ENCODE measurements at places on chromosomes 2 and 18. TPM values are rescaled to one million over a fixed set of nuclear protein-coding genes. Genes with fewer than 3 reads are reported as not detected.

Gene ABCG8
- polyA plus RNA-seq, result not detected

Gene PROKR1
- not detected for polyA plus RNA-seq

Gene PPP1R1C
- 0.34 TPM for polyA plus RNA-seq

Gene UPP2
- polyA plus RNA-seq, result not detected

Gene CHRND
- not detected for polyA plus RNA-seq

Gene CRYBA2
- not detected for polyA plus RNA-seq

Gene MYO7B
- 0.55 TPM for polyA plus RNA-seq

Gene FTCDNL1
- polyA plus RNA-seq, result not detected

DNA sequence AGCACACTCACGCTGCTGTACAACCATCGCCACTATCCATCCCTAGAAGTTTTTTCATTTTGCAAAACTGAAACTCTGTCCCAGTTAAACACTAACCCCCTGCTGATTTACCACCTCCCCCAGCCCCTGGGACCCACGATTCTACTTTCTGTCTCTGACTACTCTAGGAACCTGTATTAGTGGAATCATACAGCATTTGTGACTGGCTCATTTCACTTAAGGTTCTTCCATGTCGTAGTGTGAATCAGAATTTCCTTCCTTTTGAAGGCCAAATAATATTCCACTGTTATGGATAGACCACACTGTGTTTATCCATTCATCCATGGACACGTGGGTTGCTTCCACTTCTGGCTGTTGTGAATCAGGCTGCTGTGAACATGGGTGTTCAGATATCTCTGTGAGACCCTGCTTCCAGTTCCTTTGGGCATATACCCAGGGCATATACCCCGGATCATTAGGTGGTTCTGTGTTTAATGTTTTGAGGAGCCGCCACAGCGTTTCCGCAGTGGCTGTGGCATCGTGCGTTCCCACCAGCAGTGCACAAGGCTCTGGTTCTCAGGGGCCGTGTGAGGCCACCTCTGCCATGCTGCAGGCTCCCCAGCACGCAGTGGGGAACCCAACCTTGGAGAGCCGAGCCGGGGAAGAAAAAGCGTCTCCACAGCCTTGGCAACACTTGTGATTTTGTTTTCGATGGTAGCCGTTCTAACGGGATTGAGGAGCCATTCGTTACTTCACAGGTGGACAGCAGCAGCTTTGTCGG lies 10.1 kb downstream of the RAMP1 start:
- no peak for DNase-seq

DNA sequence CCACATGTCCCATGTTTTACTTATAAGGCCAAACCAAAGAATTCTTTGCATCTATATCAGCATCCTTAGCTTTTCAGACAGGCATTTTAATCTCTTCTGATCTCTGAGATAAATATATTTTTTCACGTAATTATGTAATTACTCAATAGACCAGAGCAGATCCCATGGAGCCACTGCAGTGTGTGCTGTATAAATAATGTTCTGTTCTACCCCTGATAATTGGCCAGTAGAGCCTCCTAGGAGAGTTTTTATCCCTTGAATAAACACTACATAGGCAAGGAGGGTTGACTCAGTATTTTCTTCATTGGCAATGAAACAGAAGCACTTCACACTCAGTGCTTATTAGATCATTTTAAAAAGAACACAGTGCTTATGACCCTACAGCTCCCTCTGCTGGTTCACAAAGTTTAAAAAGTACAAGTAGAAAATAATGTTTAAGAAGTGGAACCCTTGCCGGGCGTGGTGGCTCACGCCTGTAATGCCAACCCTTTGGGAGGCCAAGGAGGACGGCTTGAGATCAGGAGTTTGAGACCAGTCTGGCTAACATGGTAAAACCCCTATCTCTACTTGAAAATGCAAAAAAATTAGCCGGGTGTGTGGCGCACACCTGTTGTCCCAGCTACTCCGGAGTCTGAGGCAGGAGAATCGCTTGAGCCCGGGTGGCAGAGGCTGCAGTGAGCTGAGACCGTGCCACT lies 91.9 kb downstream of the PPP1R1C start:
- peak; percentile 95 for DNase-seq

DNA sequence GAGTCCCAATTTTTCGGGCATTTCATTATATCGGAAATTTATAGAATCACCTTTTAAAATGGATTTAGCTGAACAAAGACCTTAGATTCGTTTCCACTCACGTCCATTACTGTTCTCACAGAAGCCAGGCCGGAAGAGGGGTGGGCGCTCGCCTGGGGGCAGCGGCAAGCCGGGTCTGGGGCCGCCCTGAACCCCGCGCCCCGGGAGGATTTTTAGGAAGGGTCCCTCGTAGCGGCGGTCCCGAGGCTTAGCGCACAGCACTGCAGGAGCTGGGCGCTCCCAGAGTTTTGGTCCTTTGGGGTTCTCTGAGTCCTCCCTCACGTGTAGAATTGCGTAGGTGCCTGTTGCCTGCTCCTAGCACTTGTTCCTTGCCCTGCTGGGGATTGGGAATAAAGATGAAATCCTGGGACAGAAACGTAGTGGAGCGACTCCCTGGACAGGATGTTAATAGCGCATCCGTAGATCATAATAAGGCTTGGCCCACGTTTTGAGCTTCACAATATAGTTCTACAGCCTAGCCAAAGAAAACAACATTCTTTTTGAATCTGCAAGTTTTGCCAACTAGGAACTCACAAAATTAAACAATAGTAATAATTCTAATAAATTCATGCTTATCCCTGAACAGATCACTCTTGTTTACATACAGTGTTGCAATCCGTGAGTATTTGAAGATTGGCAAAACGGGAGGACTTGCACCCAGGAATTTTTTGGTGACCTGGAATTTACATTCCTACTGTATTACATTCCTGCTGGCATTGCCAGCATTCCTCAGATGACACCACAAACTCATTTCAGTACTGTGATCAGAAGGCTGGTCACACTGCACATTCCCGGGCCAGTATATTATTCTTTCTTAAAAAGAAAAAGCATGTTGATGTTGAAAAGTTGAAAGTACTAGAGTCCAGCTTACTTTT lies 875 bp downstream of the C18orf63 start:
- DNase-seq, result peak; percentile 84

GRCh38 chr2:190867212-190867611 lies 13.4 kb upstream of the GLS start:
- DNase-seq, result peak; percentile 87

GRCh38 chr2:224781400-224781799 lies 65.2 kb upstream of the CCDC195 start:
- DNase-seq, result peak; percentile 4

DNA sequence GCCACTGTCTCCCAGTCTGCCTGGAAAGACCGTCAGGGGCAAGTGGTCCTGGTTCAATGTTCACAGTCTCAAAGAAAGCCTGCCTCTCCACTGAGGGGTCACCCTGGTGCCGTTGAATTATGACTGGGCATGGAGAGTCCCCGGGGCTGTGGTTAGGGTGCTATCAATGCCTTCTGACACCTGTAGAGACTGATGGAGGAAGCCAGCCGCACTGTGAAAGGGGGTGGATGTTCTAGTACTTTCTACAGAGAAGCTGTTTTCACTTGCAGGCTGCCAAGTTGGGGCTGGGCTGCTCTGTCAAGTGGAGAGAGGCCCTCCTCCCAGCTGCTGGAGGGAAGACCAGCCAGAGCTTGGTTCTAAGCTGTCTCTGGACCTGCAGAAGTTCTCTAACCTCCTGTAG lies 80.5 kb downstream of the BCL2L11 start:
- DNase-seq, result no peak

DNA sequence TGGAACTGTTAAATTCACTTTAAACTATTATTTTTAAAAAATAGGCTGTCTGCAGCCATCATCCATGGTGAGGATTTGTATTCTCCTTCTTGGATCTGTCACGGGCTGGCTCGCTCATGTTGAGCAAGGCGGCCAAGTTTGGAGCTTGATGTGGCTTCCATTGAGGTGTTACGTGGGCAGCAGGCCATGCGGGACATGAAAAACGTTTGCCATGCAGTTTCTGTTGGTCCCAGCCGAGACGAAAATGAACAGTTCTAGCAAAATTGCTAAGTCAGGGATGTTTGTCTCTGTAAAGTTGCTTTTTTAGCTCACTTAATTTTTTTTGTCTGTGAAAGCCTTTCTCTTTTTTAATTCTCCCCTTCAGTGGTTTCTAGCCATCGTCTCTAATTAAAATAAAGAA lies 70.2 kb upstream of the MGAT5 start:
- no peak for DNase-seq

DNA sequence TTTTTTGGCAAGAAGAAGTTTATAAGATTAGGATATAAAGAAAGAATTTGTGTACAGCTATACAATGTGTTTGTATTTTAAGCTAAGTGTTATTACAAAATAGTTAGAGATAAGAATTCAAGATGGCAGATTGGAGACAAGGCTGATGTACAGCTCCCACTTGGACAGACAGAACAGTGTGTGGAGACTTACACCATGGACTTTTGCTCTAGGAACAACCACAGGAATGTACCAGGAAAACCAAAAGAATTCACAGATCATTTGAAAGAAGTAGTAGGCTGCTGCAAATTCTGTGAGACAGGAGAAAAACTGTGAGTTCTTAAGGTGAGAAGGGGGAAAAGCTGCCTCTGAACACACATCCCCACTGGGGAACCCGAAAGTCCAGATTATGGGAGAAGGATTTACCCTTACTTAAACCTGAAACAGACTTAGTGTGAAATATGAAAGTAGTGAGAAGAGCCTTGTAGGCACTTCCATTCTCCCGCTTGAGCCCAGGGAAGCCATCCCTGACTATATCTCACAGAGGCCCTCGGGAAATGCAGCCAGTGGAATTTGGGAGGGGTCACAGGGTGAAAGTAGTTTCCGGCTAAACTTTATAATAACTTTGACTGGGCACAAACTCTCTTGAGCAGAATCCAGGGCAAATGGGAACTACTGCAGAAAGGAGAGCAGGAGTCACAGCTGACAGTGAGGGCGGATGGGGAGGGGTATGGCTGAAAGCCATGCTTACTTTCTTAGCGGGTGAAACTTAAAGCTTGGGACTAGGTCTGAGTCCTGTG lies 11.6 kb upstream of the RPRD1A start:
- DNase-seq, result peak; percentile 71

GRCh38 chr2:10168221-10168620 lies 45.7 kb downstream of the RRM2 start:
- no peak for DNase-seq

DNA sequence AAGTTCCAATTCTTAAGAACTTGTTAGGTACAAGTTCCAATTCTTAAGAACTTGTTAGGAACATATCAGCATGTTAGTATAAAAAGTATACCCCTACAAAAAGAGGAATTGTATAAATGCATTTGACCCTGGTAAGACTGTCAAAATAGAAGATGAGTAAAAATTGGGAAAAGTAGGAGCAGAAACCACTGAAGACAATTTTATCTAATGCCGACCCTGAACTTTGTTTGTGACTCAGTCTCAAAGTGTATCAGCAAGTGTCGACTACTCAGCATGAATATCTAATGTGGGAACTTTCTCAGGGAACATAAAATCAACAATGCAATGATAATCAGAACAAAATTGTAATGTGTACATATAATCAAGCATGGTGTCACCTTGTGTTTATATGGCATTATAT lies 583 bp upstream of the CD226 start:
- DNase-seq, result no peak

GRCh38 chr2:162838136-162838497 lies 450 bp downstream of the KCNH7 start:
- DNase-seq, result no peak

GRCh38 chr18:78140294-78140693 lies 839.3 kb upstream of the SALL3 start:
- DNase-seq, result no peak

GRCh38 chr2:104852090-104852666 lies 1.7 kb upstream of the POU3F3 start:
- DNase-seq, result no peak

GRCh38 chr2:46632349-46632748 lies 153.0 kb downstream of the TMEM247 start:
- DNase-seq, result peak; percentile 77

- DNase-seq, result no peak
These were observed 54.8 kb upstream of the FRZB start for GRCh38 chr2:182921234-182921633.

GRCh38 chr2:96147593-96148201 lies 2.5 kb upstream of the DUSP2 start:
- DNase-seq, result no peak

DNA sequence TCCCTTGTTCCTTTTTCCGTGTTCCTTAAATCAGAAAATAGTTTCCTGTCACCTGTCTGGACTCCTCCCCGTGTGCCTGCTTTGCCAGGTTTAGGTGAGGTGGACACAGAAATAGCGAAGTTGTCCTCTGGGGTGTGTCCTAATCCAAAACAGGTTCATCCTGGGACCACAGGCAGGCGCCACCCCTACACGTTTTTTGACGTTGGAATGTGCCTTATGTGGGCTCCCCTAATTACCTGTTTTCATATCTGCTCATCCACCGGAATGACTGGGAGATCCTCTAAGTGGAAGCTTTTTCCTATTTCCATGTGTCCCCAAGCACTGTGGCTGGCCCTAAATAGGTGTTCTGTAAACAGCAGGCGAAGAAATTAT lies 49.0 kb upstream of the PAIP2B start:
- DNase-seq, result no peak

- peak; percentile 66 for DNase-seq
These were observed 180.1 kb downstream of the CDH2 start for GRCh38 chr18:27996801-27997272.

DNA sequence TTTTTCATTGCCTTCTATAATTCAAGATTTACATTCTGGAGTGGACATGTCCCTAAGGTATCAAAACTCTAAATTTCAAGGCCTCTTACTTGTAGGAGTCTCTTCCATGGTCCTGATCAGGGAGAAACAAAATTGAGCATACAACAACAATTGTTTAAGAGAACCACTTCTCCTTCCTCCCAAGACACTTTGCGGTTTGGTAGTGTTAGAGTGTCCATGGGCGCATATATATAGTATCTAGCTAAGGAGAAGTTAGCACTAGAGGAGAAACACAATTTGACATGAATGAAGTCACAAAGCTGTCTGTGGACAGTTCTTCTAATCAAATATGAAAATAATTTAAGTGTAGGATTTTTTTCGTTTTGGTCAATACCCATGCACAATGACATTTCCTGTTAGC lies 349.1 kb upstream of the MAP2 start:
- no peak for DNase-seq

DNA sequence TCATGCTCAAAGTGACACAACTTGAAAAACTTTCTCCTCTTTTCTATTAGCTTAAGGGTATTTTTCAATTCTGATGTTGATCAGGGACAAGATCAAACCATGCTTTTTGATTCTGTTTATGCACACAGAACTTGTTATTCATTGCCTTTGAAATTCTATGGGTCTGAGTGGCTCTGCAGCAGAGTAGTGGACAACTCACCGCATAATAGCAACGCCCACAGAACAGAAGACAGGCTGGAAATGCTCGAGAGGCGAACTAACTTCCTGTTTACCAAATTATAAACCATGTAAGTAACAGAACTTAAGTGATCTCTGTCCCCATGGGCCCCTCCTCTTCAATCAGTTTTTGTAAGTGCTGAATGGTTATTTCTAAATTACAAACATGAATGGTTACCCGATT lies 131.2 kb downstream of the CBLN2 start:
- peak; percentile 1 for DNase-seq
